Activated T-helper 9 cell treated with anti-CD3 and anti-CD28 coated beads, Interleukin-2, amount 50 U/mL, for 16 hours (primary cell): ENCODE measurements at places on chromosomes 1 and 21.

GRCh38 chr1:171107262-171107940, 16.7 kb downstream of the FMO3 start:
- DNase-seq, result no peak

GRCh38 chr1:175220853-175221556, 28.4 kb upstream of the KIAA0040 start:
- no peak for DNase-seq

GRCh38 chr1:23582820-23583219, 23.5 kb upstream of the ID3 start:
- no peak for DNase-seq

- no peak for DNase-seq
These were observed 106.7 kb upstream of the C21orf91 start for GRCh38 chr21:17925899-17926298.

GRCh38 chr1:193181985-193182384, 4.4 kb downstream of the B3GALT2 start:
- no peak for DNase-seq

- DNase-seq, result no peak
These were observed 70.4 kb downstream of the SPSB1 start for GRCh38 chr1:9363061-9363471.

- no peak for DNase-seq
These were observed 163.6 kb downstream of the PLPP3 start for GRCh38 chr1:56415720-56416119.
